ENCODE measurements at places on chromosomes 1 and 21.

GRCh38 chr1:208866386-208866955 is 622.3 kb upstream of the PLXNA2 start:
- no peak for DNase-seq

- no peak for DNase-seq
Measured at GRCh38 chr21:34802180-34802899, 133.5 kb downstream of the CLIC6 start.

DNA sequence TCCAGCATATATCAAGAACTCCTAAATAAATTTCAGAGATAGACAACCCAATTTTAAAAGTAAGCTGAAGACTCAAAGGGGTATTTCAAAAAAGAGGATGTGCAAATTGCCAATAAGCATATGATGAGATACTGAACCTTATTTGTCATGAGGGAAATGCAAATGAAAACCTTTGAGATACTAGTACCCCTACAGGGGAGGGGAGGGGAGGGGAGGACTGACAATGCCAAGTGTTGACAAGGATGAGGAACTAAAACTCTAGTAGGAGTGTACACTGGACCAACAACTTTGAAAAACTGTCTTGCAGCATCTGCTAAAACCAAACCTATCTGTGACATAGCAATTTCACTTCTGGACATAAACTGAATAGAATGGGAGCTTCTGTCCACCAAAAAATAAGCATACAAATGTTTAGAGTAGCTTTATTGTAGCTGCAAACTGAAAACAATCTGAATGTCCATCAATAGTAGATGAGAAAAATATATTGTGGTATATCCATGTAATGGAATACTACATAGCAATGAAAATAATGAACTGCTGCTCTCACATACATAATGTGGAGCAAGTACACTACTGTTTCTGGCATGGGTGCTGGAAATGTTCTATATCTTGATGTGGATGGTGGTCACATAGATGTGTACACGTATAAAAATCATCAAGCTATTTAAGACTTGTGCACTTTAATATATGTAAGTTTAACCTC is 57.2 kb downstream of the CDK18 start:
- DNase-seq = no peak

DNA sequence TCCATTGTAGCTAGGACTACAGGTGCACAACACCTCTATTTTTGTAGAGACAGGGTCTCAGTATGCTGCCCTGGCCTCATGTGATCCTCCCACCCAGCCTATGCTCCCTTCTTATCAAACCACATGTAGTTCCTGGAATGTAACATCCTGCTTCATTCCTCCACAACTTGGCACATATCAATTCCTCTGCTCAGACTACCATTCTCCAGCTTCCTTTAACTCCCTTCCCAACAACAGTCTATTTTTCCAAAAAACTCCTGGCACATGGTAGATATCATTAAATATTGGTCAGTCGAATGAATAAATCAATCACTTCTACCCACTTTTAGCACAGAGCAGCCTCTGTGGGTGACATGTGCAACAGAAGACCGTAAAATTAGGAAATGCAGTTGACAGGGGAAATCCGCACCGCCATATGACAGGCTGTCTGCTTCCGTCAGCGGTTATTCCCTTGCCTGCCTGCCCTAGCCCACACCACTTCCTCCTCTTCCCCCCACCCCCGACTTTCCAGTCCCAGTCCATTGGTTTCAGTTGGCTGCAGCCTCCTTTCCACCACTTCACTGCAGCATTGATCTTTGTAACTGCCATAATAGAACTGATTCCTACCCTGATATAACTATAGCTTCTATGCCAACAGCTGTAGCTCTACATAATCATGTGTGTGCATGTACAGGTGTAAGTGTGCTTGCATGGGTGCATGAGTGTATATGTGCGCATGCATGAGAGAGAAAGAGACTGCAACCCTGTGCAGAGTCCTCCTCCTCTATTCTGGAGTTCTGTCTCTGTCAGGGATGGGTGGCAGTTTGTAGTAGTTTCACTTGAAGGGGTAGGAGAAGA is 6.8 kb upstream of the AKR1A1 start:
- no peak for DNase-seq

GRCh38 chr1:114032271-114033215 is 53.3 kb downstream of the OLFML3 start:
- no peak for DNase-seq

- DNase-seq = peak; percentile 88
Measured at GRCh38 chr1:243473227-243474135, 217.6 kb downstream of the SDCCAG8 start.

DNA sequence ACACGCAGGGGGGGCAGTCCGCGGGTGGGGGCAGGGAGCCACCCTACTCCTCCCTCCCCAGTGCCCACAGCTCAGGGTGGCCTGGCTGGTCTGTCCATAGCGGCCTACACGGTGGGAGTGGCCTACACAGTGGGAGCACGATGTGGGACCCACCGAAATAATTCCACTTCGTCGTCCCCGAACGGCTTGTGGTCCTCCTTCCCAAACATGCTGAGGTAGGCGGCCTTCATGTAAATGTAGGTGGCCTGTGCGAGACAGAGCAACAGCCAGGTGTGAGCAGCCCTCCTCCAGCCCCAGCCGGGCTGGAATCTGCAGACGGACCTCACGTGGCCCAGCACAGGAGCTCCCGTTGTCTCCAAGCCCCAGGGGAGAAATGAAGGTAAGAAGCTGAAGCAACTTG is 34.4 kb downstream of the TTC39A start:
- no peak for DNase-seq

- DNase-seq = no peak
Measured at GRCh38 chr1:41613689-41614574, 129.4 kb upstream of the EDN2 start.

GRCh38 chr1:233304489-233305102 is 9.1 kb upstream of the PCNX2 start:
- DNase-seq = no peak

GRCh38 chr1:89724369-89725010 is 91.6 kb downstream of the LRRC8C start:
- no peak for DNase-seq

DNA sequence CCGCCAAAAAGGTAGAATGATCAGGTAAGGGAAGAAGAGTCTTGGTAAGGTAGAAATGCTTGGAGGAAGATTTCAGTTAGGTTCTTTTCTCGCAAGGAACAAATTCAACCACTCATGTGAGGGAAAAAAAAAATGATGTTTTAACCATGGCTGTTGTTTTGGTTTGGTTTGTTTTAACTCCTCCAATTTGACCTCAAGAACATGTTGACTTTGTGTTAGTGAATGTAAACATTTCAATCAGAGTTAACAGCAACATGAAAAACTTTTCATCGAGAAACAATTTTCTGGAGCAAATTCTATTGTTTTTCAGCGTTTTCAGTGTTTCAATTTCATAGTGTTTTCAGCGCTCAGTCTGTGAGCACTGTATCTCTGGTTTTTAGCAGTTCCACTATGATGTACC is 49.0 kb upstream of the PROX1 start:
- no peak for DNase-seq

GRCh38 chr1:119219711-119220110 is 79.3 kb upstream of the WARS2 start:
- no peak for DNase-seq

DNA sequence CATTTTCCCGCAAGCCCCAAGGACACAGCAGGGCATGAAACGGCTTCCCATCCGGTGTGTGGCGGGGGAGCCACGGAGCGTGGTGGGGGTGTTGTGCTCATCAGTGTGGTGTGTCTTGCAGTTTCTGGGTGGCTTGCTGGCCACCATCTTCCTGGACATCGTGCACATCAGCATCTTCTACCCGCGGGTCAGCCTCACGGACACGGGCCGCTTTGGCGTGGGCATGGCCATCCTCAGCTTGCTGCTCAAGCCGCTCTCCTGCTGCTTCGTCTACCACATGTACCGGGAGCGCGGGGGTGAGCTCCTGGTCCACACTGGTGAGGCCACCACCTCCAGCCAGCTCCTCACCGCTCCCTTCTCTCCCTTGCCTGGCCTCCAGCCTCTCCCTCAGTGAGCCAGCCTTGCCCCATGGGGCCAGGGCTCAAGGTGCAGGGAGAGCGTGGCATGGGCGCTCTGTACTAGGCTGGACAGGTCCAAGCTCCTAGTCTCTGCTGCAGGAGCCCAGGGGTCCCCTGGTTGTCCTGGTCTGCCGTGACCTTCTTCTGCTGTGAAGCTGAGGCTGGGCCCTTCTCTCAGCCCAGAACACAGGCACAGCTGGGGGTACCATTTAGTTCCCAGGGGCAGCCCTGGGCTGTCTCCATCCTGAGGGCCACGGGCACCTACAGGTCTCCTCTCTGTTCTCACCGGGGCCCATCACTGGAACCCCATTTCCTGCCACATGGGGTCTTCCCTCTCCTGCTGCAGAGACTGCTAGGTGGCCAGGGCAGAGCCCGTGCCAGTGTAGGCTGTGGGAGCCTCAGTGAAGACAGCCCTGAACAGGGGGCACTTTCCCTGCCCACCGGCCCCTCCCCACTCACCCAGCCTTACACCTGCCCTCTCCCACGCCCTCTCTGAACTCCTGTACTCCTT is 12.6 kb downstream of the AGTRAP start:
- DNase-seq = no peak

GRCh38 chr1:236081546-236082227 is 16.8 kb upstream of the NID1 start:
- no peak for DNase-seq

DNA sequence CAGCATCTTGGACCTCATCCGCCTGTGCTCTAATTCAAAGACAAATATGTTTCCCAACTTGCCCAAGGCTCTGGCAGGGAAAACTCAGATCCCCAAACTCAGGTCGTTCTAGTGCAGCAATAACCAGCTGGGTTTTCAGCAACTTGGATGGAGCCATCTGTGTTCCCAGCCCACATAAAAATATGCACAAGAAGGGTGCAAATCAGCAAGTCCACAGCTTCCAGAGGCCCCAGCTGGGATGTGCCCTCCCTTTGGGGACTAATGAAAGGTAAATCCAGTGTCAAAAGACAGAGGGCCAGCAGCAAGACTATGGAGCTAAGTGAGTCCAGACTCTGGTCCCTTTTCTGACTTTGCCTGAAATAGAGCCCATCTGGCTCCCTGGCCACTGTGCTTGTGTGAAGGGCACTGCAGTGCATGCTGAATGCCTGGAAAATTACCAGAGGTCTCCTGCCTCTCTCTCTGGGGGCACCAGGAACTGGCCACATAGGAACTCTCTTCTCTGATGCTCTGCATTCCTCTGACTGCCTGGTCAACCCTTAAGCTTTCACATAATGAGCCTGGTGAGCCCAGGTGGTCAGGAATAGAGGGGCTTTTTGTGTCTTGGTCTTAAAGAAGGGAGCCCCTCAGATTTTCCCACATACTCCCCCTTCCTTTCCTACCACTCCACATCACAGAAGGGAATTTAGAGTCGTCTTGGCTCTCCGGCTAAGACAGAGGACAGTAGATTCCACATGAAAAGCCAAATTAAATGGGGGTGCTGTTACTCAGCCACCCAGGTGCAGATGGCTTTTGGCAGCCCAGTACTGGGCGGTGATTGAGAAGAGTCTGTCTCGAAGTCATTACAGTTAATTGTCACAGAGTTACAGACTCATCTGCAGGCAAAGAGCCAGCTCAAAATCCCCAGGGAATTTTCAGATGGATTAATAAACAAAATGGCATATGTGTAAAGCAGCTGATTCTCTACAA is 88.1 kb upstream of the C1orf21 start:
- DNase-seq = peak; percentile 97

- DNase-seq = no peak
Measured at GRCh38 chr1:32901823-32902534, 790 bp upstream of the TMEM54 start.

DNA sequence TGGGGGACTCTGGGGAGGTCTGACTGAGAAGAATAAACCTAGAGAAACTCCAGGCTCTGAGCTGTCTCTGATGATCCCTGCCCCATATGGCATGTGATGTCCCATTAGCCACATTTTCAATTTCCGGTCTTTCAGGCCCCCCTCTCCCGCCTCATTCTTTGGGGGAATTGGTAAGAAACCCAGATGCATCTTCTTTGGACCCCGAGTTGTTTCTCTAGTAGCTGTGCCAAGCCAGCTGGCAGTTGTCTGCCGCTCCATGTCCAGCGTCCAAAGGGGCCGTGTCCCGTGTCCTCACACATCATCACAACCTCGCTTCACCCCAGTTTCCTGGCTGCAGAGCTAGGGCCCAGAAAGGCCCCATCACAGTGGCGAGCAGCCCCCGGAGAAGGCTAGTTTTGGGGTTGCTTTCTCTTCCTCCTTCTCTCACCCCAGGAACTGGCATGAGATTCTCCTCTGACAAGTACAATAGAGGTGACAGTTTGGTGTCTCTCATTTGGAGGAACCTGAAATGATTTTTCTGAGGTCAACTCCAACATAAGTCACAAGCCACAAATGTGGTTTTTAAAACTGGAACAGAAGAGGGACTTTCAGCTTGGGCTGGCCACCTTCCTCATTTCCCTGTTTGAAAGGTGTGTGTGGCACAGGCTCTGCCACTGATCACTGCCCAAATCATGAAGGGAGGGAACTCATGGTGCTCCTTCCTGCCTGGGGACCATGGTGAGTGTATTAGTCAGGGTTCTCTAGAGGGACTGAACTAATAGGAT is 6.4 kb upstream of the GPR157 start:
- DNase-seq = no peak

GRCh38 chr21:39048574-39048973 is 134.7 kb downstream of the PSMG1 start:
- no peak for DNase-seq

DNA sequence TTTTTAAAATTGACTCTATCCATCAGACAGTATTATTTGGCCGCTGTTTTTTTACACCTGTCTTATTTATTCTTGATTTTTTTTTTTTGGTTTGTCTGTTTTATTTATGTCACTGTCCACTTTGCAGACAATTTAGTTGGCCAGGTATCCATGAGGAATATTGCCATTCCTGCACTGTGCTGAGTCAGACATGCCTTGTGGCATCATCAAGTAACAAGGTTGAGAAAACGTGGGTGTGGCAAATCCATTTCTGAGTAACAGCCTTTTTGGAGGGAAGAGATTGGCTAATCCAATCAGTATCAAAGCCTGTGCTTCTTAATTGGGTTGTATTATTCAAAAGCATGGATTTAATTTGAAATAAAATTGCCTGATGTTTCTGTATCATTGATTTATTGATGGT is 463.1 kb downstream of the USP25 start:
- DNase-seq = no peak

GRCh38 chr1:239322369-239322768 is 64.0 kb upstream of the CHRM3 start:
- no peak for DNase-seq

DNA sequence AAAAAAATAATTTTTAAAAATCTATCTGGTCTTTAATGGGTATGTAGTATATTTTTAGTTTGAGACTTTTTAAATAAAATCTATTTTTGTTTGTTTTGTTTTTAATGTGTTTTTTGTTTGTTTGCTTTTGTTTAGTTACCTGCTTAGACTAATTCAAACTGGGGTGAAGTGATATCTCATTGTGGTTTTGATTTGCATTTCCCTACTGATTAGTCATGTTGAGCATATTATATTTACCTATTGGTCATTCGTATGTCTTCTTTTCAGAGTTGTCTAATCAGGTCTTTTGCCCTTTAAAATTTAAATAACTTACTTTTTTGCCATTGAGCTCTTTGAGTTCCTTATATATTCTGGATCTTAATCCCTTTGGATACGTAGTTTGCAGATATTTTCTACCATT is 20.3 kb downstream of the CD1B start:
- DNase-seq = no peak
